ENCODE measurements at places on chromosomes 11 and 22.

- DNase-seq: no peak
These were observed 107.8 kb downstream of the SYN3 start for GRCh38 chr22:32950366-32950765.

- no peak for DNase-seq
These were observed 14.6 kb downstream of the PLXNB2 start for GRCh38 chr22:50292643-50293440.

DNA sequence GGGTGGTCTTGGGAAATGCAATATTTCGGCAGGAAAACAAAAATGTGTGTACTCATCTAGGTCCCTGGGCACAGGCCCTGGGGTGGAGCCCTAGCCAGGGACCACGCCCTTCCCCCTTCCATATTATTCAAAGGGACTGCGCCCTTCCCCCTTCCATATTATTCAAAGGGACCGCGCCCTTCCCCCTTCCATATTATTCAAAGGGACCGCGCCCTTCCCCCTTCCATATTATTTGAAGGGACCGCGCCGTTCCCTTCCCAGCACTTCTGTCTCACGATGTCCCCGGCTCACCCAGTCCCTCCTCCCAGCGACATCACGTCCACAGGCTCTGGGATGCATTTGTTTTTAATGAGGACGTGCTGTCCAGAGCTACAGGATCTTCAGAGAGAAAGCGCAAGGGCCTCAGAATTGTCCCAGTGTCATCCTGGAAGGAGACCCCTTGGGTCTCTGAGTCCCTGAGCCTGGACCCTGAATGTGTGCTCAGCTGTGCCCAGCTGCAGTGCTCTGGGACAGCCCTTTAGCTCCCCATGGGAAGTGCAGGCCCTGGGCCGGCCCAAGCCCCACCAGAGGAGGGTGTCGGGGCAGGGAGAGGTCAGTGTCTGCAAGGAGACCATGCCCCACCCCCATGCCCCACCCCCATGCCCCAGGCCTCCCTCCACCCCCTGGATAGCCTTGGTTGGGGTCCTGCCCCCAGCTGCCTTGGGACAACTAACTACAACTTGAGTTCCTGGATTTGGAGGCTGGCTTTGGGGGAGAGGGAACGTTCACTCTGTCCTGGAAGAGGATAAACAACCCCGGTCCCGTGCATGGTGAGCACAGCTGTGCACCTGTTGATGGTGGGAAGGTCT lies 810.0 kb downstream of the BRD1 start:
- no peak for DNase-seq

DNA sequence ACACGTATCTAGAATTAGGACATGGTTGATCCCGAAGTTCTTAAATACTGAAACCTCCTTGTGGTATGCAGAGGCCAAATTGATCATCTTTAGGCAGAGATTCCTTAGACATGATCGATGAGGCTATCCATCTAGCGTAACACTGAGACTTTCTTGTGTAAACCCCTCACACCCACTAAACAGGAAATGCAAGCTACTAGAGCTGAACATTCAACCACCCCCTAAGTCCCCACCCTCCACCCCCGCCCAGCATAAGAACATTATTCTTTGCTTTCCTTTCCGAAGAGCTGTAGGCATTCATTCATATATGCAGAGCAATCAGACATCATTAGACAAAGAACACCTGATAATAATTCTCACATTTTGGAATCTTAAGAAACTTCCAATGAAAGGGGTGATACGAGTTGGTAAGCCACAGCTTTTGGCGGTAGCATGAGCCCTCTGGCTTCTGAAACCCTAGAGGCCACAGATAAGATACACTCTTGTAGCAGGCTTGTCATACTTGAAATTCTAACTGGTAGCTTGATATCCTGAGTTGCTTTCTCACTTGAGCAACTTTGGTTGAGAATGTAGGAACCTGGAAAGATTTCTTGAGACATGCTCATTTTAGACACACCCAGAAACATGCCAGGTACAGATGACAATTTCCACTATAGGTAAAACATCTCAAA lies 42.2 kb downstream of the FLI1 start:
- no peak for DNase-seq

DNA sequence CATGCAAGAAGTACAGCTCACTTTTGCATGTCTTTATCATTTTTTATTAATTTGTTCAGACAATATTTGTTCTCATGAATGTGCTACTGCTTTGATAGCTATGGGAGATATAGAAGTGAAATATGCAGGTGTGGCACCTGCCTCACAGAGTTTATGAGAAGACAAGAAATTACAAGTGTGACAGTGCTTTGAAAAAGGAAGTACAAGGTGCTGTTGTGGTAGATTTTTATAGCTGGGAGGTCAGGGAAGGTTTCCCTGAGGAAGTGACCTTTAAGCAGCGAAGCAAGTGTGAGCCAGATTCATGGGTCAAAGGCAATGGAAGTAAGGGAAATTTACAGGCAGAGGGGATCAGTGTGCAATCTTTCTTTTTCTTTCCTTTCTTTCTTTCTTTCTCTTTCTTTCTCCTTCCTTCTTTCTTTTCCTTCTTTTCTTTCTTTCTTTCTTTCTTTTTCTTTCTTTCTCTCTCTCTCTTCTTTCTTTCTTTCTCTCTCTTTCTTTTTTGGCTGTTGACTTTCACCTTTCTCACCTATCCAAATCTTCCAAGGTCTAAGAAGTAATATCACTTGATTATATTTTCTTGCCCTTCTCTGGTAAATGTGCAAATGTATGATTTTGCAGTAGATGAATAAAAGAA lies 6.4 kb upstream of the BMAL1 start:
- DNase-seq: no peak

DNA sequence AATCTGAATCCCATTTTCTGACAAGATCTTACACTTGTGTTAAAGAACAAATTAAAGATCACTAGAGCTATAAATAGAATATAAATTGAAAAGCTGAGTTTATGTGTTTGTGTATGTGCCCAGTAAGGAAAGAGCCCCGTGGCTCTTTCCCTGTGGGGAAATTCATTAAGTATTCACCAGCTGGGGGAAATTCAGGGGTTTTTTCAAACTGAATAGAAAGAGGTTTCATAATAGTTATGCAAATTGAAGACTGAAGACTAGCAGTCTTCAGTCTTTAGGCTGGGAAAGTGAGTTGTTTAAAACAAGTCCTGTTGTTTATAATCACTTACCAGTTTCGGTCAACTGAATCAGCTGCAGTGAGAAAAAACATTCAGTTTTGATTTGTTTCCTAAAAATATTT lies 11.3 kb upstream of the MS4A7 start:
- no peak for DNase-seq

- no peak for DNase-seq
These were observed 66.0 kb upstream of the PPARA start for GRCh38 chr22:46084376-46084775.

DNA sequence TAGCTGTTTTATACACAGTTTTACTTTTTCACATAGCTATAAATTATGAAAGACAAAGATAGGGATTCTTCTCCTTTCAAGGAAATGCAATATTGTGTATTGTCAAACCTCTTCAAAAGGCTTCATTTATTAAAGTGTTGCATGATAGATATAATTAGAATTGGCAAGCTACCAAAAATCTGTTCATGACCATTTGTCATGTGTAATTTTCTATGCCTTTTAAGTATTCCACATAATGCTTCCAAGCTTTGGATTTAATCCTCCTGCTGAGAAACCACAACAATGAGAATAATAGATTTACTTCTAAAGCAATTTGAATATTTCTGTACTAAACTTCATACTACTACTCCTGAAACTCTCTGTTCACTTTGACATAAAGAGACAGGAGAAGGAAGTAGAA lies 403.2 kb upstream of the CCDC179 start:
- no peak for DNase-seq

GRCh38 chr22:49269371-49269770 lies 558.3 kb downstream of the BRD1 start:
- no peak for DNase-seq

GRCh38 chr11:132943706-132944568 lies 588.4 kb downstream of the OPCML start:
- no peak for DNase-seq

GRCh38 chr22:23520863-23521440 lies 59.1 kb downstream of the IGLL1 start:
- no peak for DNase-seq

GRCh38 chr11:74615311-74615710 lies 22.9 kb downstream of the POLD3 start:
- no peak for DNase-seq

GRCh38 chr11:57140568-57140967 lies 41.2 kb upstream of the LRRC55 start:
- DNase-seq: no peak

- DNase-seq: peak; percentile 28
These were observed 10.4 kb upstream of the MRPL17 start for GRCh38 chr11:6693342-6694228.

DNA sequence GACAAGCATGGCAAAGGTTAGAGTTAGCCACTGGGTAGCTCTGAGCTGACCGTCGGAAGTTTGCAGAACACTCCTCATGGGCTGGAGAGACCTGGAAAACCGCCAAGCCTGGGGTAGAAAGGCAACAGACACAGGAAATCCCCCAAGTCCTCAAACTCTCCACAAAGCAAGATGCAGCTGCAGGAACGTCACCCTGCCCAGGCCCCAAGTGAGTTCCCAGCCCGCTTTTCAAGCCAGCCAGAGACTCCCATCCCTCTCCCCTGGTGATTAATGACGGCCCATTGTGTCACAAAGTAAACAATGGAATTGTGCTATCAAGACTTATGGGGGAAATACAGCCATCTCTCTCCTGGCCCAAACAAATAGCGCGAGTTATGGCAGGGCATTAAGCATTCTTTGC lies 633.0 kb downstream of the TBC1D22A start:
- no peak for DNase-seq

GRCh38 chr22:24170188-24170587 lies 11.1 kb upstream of the SUSD2 start:
- no peak for DNase-seq

- no peak for DNase-seq
These were observed 66.5 kb upstream of the TOP3B start for GRCh38 chr22:22048981-22049531.

GRCh38 chr11:68652683-68653156 lies 31.6 kb upstream of the GAL start:
- no peak for DNase-seq

DNA sequence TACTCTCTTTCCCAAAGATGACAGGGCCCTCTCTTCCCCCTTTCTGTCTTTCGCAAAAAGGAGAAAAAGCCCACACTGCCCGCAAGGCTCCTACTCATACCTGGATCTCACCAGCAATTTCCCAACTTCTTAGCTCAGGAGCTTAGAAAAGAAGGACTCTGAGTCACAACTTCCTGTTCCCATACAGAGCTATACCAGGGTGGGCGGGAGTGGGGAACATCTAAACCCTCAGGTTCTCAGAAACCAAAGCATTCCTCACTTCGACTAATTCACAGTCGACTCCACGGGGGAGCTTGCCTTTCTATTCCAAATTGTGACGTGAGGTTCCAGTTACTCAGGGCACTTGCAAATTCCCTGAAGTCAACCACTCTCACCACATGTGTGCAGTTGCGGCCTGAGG lies 61.9 kb downstream of the MTNR1B start:
- no peak for DNase-seq

DNA sequence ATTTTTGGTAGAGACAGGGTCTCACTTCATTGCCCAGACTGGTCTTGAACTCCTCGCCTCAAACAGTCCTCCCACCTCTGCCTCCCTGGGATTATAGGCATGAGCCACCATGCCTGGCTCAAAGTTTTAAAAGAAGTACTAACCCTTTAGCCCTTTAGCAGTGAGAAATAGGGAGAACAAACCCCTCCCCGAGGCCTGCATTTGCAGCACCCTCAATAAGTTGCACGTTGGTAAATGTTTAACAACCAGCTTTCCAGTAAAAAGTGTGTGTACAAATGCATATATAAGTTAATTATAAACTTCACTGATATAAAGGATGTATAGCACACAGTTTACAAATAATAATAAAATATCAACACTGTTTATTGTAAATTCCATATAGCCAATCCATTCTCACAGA lies 51.8 kb downstream of the PARVA start:
- DNase-seq: no peak

DNA sequence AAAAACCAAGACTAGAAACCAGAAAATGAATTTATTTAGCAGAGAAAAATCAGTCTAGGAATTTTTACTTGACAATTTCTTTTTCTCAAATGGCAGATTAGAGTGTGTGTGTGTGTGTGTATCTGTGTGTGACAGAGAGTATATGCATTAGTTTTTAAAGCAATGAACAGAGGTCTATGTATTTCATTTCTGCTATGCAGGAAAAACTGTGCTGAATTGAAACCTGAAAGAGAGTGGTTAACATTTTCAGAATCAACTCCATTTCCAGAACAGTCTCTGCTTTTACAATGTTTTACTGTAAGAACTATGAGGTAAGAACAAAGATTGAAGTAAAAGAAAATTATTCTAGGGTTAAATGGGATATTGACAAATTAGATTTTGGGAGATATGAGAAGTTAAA lies 114.8 kb downstream of the GRM5 start:
- no peak for DNase-seq

- no peak for DNase-seq
These were observed 304.2 kb downstream of the DYNC2H1 start for GRCh38 chr11:103413266-103413888.

DNA sequence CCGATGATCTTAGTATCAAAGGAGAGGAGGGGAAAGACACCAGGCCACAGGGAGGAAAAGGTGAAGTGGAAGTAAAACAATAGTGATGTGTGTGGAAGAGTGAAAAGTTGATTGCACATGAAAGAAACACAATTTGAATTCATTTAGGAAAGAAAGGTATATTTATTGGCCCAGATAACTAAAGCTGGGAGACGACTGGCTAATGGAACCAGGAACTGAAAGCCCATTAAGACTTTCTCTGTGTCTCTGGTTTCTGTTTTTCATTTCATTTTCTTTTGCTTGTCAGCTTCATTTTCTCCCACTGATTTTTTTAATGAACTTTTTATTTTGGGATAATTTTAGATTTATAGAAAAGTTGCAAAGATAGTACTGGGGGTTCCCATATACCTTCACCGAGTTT lies 5.1 kb upstream of the DCHS1 start:
- DNase-seq: no peak

Measured in stimulated activated CD8-positive, alpha-beta memory T cell treated with anti-CD3 and anti-CD28 coated beads, Interleukin-7, amount 100 ng/mL, for 4 hours (primary cell).